ENCODE measurements at places on chromosomes 13 and 19.

DNA sequence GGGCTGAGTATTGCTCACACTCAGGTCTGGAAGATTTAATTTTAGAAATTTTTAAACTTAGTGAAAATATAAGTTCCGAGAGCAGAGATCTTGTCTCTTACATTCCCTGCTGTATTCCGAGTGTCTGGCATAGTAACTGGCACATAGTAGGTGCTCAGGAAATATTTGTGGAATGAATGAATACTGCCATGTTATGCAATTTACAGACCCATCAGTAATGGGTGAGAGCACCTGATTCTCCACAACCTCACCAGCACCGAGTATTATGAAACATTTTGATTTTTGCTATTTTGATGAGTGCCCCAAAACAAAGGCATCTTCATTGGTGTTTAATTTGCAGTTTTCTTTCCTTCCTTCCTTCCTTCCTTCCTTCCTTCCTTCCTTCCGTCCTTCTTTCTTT, 15.8 kb upstream of the CLASRP start:
- no peak for DNase-seq

GRCh38 chr13:90205911-90206310, 1141.6 kb upstream of the MIR17HG start:
- DNase-seq: no peak

- DNase-seq: no peak
These were observed 290.0 kb downstream of the PCDH9 start for GRCh38 chr13:66940113-66940512.

DNA sequence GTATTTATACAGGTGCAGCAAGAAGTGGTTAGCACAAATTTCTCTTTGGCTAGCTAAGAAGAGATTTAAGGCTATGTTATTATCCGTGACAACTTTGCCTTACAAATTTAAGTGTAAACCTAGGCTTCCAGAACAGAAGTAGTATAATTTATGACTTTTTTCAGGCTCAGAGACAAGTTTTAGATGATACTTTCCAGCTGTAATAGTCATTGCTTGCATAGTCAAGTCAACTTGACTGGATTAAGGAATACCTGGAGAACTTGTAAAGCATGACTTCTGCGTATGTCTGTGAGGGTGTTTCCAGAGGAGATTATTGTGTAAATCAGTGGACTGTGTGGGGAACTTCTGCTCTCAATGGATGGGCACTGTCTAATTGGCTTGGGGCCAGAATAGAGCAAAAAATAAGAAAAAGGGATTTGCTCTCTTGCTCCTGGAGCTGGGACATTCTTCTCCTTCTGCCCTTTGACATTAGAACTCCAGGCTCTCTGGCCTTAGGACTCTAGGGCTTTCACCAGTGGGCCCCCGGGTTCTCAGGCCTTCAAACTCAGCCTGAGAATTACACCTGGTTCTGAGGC, 33.0 kb downstream of the CYSLTR2 start:
- DNase-seq: no peak

- no peak for DNase-seq
These were observed 4.3 kb upstream of the PTGER1 start for GRCh38 chr19:14479309-14479974.

- DNase-seq: no peak
These were observed 212.7 kb downstream of the DIAPH3 start for GRCh38 chr13:59951011-59951410.

DNA sequence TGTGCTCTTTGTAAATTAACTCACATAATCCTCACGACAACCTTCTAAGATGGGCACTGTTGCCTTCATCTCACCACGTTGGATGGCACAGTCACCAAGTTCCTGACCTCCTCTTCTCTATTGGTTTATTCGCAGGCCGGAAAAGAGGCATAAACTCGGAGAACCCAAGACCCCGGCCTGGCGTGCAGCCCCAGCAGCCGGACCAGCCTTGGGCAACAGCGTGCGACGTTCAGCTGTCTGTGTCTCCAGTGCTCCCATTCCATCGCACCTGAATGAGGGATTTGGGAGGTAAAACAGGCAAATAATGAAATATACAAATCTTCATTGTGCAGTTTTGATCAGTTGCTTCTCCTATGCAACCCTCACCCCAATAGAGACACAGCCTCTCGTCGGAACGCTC, 34.5 kb upstream of the GAS6 start:
- no peak for DNase-seq

DNA sequence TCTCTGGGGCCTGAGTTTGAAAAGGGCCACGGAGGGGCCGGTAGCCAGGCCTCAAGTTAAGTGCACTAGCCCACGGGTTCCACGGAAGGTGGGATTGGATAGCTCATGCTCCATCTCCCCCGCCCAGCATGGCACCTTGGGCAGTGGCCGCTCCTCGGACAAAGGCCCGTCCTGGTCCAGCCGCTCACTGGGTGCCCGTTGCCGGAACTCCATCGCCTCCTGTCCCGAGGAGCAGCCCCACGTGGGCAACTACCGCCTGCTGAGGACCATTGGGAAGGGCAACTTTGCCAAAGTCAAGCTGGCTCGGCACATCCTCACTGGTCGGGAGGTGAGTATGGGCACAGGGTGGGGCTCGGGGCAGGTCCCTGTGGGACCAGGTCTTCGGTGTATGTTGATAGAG, 7.8 kb downstream of the MARK4 start:
- no peak for DNase-seq

GRCh38 chr13:59601993-59602392, 561.7 kb downstream of the DIAPH3 start:
- no peak for DNase-seq

- DNase-seq: no peak
These were observed at the start of gene CCDC194 for GRCh38 chr19:17393914-17394313. TSS of gene CCDC194 (minus strand) at chr19:17394196. CDS start at chr19:17394158, 38 bp downstream.

DNA sequence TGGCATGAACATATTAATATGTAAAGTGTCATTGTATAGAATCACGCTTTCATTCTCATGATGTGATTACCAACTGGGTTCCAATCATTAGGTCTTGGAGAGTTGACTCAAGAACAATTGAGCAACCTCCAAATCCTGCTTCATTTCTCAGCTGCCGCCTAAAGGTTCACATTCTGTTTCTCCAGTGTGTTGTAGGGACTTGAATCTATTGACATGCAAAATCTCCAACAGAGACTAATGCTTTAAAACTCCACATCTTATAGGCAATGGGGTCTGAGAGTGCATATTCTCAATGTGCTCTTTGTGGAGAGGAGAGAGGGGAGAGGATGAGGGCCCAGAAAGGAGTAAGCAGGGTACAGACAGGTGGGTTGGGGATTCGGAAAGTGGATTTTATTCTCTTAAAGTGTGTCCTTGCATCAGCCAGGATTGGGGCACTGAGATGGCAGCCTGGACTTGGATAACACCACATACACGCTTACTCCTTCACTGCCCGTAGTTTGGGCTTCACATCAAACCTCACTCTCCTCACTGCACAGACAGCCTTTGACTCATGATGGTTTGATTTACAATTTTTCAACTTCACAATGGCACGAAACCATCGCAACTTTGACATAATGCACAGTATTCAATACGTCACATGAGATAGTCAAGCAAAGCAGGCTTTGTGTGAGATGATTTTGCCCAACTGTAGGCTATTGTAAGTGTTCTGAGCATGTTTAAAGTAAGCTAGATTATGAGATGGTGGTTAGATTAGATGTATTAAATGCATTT, 241.3 kb upstream of the IRS2 start:
- no peak for DNase-seq

GRCh38 chr13:76271728-76272232, 614.4 kb downstream of the KCTD12 start:
- no peak for DNase-seq

DNA sequence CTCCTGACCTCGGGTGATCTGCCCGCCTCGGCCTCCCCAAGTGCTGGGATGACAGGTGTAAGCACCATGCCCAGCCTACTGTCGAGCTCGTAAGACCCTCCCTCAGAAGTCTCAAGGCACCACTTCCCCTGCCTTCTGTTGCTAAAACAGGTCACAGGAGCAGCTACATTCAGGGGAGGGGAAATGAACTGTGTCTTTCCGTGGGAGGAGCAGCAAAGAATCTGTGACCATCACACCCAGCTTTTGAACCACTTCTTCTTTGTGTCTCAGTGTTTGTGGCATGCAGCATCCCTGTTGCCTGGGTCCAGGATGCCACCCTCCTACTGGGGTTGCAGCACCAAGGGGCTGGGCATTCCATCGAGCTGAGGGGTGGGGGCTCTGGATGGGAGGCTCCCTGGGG, 7.7 kb upstream of the CSNK1G2 start:
- no peak for DNase-seq

DNA sequence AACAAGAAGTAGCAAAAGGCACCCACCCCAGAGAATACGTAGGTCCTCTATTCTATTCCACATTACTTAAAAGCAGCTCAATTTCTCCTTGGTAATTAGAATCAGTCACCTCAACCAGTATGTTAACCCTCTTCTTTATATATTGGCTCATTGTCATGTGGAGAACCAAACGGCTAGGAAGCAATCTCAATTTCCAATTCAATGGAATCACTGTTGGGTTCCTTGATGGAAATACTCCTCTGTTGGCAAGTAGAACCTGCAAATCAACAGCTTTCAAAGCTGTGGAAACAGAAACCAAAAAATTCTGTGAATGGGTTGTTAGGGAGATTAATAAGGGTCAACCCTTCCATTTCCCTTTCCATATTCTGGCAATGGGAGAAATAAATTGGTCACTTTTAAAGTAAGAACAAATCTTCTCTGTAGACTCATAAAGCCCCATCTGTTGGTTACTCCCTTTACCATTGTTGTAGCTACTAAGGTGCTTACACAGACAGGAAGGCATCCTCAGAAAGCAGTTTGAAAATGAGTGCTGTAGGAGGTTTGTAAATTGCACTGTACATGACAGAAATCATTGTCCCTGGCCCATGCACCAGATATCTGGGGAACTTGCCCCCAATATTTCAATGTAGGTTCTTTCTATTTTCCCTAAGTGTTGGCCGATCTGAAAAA, 138.6 kb upstream of the UFM1 start:
- no peak for DNase-seq

DNA sequence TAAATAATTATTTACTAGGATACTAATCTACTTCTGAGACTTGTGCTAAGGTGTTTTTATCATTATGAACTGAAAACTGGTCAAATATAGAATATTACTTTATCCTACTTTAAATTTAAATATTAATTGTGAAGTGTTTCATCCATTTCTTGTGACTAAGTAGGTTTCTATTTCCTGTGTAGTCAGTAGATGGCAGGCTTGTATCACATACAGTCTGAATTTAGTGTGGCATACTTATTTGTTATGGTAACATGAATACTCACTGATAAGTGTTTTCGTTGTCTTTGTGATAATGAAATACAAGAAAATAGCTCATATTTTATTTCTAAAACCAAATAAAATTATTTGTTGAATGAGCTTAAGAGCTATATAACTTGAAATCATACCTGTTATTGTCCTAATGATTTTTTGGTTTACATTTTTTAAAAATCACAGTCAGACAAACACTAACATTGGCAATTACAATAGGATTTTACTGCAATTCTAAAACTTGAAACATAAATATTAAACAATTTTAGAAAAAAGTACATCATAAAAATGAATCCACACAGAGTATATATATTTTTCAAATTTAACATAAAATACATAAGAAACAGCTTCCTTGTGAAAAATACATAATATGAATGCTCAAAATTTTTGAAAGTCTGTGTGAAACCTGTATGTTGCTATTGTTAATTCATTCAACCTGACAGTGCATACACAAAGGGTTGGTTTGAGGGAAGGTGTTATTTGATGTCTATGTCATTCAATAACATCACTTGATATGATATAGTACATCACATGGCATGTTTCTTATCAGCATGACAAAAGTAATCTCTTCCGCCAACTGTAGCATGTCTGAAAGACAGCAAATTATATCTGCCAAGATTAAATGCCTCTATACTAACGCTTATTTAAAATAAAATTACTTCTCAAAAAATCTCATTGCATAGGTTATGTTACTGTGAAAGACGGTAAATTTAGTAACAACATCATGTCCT, 904.8 kb upstream of the PCDH20 start:
- no peak for DNase-seq

- DNase-seq: peak; percentile 47
These were observed 685 bp downstream of the TCF3 start for GRCh38 chr19:1651568-1652291.

GRCh38 chr19:29662278-29662603, 3.0 kb upstream of the PLEKHF1 start:
- DNase-seq: no peak

GRCh38 chr13:94602467-94602866, 810 bp downstream of the GPR180 start:
- no peak for DNase-seq

DNA sequence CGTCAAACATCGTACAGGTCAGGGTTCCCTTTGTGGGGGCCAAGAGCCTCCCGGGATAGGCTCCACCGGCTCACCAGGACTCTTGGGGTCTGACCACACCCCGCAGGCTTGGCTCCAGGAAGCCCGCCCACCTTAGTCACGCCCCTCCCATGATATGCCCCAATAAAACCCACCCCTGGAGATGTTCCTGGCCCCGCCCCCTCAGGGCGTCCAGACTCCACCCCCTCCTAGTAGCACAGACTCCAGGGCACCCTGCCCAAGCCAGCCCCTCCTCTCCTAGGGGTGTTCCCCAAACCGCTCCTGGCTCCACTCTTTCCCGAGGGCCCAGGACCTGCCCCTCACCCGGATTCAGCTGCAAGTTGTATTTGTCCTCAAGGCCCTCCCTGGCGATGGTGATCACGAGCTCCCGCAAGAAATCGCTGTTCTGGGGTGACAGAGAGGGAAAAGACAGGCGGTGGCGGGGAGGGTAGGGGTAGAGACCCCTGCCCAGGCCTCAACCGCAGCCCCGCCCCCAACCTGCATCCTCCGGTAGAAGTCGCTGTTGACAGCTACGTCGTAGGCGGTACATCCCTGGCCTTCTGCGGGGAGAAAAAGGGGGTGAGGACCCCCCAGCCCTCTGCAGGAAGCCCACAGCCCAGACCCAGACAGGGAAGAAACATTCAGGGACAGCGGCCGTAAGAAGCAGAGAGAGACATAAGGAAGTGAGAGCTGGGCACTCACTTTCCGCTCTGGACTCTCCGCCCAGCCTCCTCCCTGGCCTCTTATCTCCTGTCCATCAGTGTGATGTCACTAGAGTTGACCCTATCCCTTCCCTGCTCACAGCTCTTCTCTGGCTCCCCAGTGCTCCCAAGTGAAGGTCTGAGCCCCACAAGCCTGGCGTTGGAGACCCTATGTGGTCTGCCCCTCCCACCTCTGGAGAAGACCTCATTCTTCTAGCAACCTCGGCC, 3.9 kb downstream of the PIH1D1 start:
- DNase-seq: no peak
